ENCODE measurements at places on chromosomes 16 and 17.

DNA sequence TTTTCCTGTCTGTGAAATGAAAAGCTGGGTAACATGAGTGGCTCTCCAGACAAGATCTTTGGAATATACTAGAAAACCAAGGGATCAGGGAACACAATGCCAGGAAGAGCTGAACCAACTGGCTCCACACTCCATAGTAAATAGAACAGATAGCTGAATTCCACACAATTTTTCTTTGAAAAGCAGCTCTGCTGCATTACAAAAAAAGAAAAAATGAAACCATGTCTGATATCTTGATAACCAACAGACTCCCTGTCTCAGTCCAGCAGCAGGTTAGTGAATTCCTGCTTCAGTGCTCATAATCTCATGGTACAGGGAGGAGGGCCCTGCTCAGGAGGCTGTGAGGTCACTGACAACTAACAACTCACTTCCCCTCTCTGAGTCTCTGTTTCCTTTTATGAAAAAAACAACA, 97.1 kb downstream of the CDH11 start:
- no peak for DNase-seq

DNA sequence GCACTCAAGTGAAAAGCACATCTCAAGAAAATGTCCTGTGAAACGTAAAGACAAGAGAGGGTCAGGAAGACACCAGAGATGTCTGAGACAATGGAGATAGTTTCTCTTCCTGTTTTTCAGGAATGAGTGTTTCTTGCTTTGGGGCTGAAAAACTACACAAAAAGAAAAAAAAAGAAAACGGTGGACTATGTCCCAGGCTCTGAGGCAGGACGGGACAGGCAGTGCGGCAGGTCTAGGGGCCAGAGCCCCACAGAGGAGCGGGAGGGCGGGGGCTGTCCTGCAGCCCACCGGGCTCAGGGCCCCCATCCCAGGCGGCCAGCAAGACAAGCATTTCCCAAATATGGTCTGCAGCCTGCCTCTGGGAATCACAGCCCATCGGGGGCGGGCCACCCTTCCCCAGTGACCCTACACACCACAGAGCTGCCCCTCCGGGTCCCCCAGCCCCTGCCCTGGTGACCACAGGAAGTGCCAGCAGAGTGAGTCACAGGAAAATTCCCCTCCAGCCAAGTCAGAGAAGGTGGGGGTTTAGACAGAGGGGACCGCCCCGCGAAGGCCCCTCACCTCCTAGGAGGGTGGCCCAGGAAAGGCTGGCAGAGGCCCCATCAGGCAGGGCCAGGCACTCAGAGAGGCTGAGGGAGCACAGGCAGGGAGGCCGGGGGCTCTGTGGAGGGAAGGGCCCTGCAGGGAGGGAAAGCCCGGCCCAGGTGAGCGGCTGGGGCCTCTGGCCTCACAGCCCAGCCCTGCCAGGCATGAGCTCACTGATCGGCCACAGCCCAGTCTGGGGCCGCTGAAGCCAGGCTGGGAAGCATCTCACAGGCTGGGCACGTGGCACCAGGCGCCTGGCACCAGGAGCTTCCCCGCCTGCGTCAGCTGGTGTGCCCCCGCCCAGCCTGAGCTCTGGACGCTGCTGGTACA, 6.3 kb downstream of the BCAR1 start:
- DNase-seq: no peak

DNA sequence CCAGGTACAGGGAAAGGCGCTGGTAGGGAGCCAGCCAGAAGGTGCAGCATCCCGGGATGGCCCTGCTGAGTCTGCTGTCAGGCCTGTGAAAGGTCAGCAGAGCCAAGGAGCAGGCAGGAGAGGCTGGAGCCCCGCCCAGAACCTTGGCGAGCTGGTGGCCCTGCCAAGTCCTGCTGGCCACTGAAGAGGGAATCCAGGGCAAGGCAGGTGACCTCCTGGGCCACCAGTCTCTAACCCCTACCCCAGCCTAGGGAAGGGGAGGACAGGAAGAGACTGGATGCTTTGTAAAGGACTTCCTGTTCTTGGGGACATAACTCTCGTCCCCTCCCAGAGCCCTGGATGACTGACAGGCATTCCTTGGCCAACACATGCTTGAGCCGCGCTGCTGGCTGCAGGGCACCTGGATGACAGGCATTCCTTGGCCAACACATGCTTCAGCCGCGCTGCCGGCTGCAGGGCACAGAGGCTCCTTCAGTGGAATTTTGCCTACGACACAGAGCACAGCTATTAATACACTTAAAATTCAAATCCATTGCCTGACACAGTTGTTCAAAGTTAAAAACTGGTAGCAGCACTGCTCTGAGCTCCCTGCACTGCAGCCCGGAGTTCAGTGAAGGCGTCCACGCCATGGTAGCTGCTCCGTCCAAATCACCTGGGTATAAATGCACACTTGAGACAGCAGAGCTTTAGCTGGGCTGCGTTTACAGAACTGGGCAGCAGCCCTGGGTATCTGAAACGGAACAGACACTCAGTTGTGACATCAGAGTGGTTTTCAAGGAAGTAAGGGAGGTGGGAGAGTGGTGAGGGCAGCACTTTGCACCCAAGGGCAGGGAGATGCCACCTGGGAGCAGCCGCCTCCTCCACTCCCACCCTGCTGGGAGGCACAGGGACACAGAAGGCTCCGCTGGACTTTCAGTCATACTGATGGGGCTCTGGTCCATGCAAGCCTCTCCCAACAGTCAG, 2.0 kb upstream of the BRICD5 start:
- DNase-seq: no peak

- no peak for DNase-seq
Observed at GRCh38 chr16:12557786-12558185, 245.9 kb downstream of the CPPED1 start.

DNA sequence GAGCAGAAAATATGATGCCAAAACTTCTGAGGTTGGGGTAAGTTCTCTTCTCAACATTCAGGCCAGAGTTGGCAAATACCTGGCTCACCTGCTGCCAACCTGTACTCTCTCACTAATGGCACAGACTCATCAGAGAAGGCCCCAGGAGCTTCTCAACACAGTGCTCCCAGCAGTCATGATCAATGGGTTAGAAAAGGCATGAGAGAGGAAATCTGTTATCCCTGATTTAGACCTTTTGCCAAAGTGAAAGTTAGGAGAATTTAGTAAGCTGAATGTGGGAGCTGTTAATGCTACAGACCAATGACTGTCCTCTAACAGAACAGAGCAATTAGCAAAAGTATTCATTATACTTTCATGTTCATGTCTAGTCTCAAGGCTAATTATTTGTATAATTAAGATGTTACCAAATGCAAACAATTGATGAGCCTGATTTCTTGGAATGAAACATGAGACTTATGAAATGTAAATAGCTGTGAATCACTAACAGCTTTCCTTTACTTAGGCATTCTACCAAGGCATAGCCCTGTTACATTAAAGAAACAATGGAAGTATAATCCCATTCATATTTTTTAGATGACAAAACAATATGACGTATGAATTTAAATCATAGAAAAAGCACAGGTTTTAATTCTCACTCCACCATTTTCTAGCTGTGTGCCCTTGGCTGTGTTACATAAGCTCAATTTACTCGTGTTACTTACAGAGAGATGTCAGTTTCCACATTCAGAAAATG, 68.7 kb upstream of the MARCHF10 start:
- DNase-seq: no peak

- DNase-seq: no peak
Observed at GRCh38 chr17:49482144-49482817, 12.8 kb upstream of the NGFR start.

- no peak for DNase-seq
Observed at GRCh38 chr17:78132084-78132676, 1.6 kb downstream of the TMC8 start.

DNA sequence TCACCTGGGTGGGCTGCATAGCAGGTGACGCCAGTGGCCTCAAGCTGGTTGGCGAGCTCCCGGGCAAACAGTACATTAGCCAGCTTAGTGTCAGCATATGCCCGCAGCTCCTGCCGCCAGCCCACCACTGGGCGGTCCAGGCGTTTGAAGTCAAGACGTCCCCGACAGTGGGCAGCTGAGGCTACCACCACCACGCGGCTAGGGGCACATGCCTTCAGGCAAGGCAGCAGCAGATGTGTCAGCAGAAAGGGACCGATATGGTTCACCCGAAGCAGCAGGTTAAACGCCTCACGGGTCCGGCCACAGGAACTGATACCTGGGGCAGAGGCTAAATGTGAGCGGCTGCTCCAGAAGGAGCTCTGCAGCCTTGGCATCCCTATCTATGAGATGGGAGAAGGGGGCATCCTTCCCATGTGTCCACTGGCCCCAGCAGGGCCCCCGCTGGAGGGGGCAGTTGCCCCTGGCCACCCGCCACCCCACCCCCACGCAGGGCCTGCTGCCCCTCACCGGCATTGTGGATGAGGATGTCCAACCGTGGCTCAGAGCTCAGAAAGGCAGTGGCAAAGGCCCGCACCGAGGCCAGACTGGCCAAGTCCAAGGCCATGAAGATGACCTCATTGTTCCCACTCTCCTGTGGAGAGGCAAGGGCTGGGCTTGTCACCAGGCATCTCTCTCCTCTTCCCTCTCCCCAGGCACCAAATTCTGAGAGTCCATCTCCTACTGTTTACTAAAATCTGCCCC, 1.7 kb downstream of the DHRS13 start:
- no peak for DNase-seq

DNA sequence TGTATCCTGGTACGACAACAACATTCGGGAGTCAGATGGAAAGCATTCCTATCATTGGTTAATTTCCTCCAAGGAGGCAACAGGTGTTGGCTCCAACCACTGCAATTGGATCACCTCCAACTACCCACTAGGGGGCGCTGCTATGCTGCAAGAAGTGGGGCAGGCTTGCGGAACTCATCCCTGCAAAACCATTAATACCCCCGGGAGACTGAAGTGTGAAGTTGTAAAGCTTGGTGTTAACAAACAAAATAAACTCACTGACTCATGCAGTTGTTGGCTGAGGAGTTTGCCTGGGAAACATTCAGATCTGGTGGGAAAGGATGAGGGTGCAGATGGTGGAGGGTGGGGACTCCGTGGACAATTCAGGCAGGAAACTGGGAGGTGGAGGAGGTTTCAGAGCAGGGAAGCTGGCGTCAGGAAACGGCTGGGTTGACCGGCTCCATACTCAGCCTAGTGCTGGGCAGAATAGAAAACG, 84.9 kb downstream of the HS3ST2 start:
- no peak for DNase-seq

DNA sequence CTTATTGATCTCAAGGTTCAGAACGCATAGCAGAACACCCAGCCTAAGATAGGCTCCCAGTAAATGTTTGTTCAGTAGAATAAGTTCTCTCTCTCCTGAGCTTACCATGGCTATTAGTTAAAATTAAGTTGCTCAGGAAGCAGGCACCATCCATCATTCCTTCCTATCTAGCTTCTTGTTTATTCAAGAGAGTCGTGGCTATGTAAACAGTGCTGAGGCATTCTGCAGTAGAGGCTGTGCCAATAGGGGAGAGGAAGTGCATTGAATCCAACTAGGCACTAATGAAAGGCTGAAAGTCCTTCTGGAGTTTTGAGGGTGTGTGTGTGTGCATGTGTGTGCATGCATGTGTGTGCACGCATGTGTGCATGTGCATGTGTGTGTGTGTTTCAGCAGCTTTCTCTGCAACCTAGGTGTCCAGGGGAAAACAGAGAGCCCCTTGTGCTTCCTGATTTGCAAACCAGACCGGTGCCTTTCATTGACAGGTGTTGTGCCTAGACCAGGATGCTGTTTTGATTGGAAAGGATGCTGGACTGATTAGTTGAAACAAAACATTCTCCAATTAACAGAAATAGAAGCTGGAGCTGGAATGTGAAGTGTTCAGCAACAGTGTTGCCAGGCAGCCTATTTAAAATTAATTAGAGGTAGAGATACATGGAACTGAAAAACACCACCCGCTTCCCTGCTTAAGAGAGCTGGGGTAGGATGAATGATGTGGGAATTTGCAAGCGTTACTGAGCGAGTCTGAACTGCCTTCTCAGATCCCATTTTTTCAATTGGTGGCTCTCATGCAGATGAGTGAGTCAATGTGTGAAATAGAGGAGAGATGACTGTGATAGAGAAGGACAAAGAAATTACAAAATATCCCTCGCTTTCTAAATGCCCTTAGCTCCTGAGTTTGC, 103.3 kb upstream of the CLEC3A start:
- DNase-seq: no peak

- no peak for DNase-seq
Observed at GRCh38 chr16:12530302-12530701, 273.4 kb downstream of the CPPED1 start.

DNA sequence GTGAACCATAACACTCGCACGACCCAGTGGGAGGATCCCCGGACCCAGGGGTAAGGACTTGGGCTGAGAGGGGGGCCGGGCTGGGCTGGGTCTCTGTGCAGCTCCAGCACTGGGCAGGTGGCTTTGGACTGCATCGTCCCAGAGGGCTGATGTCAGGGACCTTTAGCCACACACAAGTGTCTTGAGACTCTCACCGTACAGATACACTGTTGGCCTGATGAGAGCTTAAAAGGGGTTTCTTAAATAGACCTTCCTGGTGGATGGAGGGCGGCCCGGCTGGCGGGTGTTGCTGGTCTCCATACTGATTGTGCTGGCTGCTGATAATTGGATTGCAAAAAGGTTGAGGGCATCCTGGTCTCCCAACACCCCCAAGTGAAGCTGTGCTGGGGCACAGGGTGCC, 21.7 kb upstream of the CLEC18A start:
- no peak for DNase-seq

DNA sequence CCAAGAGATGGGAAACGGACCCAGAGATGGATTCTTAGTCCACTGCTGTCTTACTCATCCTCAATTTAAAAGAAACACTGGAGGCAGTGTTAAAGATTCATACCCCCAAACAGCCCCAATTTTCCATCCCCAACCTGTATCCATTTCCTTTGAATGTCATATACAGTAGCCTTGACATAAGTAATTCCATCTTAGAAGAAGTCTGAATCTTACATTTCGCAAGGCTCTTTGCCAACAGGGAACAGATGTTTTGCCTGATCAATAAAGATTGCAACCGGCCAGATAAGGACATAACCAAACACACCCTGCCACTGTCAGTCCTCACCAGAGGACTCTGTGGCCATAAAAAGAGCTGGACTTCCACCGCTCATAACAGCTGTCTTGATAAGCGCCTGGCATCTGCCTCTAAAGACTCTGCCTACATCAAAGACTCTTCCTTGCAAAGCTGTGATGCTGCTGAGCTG, 59.0 kb upstream of the MED9 start:
- no peak for DNase-seq

- no peak for DNase-seq
Observed at GRCh38 chr17:41800601-41801373, 11.0 kb downstream of the P3H4 start.

DNA sequence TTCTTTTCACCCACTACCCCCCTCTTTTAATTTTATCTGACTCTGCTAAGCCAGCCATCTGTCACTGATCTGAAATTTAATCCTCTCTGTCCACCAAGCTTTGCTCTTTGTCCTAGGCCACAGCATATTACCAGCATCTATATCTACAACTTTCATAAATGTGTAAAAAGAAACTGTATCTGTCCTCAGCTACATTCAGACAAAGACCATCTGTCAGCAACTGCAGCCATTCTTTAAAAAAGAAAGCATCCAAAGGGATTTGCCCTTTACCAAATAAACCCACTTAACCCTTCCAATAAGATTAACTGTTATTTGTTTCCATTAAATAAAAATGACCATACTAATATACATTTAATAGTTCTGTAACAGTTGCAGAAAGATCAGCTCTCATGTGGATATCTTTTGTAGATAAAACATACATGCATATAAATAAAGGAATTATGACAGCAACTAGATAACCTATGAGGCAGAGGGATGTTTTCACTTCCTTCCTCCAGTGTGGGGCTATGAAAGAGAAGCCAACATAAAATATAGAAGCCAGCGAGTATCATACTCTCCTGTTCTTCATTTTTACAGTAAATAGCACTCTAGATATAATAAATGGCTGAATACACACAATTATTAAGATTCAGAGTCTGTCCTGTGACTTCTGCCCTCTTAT, 602.5 kb upstream of the SALL1 start:
- no peak for DNase-seq

Measured in SHP77 treated with DMSO at 0.1 percent for 48 hours (cell line).